ENCODE measurements at places on chromosomes 6 and 20.
A peak's percentile ranks its signal among the peaks of the same experiment; 100 is the strongest.

- DNase-seq: no peak
These were observed 64.9 kb upstream of the DDR1 start for GRCh38 chr6:30819297-30819917.

DNA sequence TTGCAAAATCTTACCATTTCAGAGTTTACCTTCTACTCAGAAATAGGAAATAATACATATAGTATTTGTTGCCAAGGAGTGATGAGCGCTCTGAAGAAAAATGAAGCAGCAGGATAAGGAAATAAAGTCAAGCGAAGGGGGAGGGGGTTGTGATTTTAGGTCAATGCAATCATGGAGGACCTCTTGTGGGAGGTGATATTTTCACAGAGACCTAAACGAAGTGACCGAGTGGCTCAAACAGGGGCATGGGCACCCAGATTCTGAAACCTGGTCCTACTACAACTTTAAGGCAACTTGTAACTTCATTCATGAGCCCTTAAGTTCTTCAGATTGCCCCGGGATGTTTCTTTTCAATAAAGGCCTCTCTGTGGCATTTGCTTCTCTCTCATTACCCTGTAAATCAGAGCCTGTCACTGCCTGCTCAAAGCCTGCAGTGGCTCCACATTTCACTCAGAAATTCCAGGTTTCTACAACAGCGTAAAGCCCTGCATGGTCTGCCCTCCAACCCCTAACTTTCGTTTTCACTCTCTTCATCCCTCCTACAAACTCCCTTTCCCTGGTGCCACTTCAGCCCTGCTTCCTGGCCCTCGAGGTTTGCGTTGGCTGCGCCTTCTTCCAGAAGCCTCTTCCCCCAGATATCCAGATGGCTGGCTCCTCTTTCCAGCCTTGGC, 162.7 kb downstream of the TBC1D7 start:
- DNase-seq: no peak

- DNase-seq: no peak
These were observed 35.3 kb downstream of the FOXQ1 start for GRCh38 chr6:1347161-1347560.

- DNase-seq: no peak
These were observed 4.7 kb upstream of the MAPK13 start for GRCh38 chr6:36125575-36125974.

DNA sequence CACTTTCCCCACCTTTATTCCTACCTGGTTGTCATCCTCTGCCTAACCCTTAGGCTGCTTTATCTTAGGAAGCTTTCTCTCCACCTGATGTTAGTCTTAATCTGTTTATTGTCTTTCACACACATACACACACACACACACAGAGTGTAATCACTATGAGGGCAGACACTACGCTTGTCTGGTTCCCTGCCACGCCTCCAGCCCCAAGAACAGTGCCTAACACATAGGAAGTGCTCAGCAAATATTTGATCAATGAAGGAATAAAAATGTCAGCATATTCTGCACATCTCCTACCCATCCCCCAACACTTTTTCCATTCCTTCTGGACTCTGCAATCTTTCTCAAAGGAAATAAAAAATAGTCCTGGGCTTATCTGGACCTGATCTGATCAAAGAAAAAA, 51.1 kb upstream of the NFATC2 start:
- no peak for DNase-seq

- peak; percentile 57 for DNase-seq
These were observed 7.1 kb upstream of the PSMG4 start for GRCh38 chr6:3251462-3252314.

DNA sequence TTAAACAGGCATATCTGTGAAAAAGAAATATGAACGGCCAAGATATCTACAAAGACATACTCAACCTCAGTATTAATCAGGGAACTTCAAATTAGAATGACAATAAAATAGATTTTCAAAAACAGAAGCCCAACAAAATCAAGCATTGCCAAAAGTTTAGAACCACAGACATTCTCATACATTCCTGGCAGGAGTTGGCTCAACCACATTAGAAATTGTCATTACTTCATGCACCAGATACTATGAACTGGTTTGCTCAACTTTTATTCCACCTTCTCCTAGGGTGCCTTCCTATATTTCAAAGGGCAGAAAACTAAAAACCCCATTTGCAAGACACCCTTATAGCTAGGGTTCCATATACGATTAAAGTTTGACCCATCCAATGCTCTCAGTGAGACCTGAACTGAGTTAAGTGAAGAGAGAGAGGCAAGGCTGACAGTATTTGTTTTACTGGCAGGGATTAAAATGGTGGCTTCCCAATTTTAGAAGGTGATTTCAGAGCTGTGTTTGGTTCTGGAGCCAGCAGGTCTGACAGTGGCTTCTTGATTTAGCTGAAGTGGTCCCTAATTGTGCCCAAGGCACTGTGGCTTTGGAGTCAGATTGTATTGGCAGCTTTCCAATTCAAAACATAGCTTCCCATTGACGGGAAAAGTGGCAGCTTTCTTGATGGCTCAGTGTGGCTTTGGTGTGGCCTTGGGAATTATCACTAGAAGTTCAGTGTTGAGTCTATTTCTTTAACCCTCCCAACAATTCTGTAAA, 77.1 kb upstream of the CDYL start:
- no peak for DNase-seq

- peak; percentile 58 for DNase-seq
These were observed 71.3 kb upstream of the SLC2A12 start for GRCh38 chr6:134123666-134124208.

DNA sequence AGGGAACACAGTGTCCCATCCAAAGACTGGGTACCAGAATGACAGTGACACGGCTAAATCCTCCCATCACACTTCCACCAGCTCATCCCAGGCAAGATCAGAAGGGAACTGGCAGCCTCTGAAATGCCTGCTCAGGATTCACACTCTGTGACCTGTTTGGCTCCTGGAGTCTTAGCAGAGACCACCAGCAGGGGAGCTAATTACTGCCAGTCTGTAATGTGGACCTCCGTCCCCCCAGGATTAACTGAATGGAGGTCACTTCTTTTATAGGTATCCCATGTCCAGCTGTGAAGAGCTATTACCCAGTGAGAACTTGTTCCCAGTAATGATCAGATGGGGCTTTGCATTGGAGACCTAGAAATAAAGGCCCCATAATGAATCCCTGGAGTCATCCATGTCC, 45.2 kb downstream of the DEFB114 start:
- no peak for DNase-seq

GRCh38 chr6:105855433-105855832, 230.7 kb upstream of the PRDM1 start:
- DNase-seq: no peak

GRCh38 chr20:40192529-40192928, 496.5 kb downstream of the MAFB start:
- DNase-seq: no peak

DNA sequence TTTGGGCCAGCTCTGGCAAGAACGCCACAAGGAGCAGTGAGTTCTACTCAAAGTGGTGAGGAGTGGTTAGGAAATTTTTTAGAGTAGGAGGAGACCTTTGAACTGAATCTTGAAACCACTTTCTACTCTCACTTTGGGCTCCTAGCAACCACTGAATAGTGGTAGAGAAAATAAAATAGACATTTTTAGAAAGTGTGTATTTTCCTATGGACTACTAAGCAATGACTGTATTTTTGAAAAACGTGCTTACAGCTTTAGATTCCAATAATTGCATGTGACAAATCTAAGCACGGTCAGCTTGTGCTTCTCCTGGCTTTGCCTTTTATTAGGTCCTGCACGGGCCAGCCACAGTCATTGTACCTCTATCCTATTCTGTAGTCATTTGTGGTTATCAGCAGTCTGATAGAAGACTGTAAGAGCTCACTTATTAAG, 8.7 kb upstream of the IFNGR1 start:
- no peak for DNase-seq

GRCh38 chr20:23626040-23626620, 11.6 kb downstream of the CST3 start:
- DNase-seq: no peak

DNA sequence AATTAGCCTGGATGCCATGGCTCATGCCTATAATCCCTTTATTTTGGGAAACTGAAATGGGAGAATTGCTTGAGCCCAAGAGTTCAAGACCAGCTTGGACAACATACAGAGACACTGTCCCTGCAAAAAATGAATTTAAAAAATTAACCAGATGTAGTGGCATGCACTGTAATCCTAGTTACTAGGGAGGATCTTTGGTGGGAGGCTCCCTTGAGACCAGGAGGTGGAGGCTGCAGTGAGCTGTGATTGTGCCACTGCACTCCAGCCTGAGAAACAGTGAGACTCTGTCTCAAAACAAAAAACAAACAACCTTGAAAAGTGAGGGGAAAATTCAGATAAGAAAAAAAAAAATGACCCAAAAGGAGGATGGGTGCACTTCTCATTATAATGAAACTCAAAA, 23.4 kb downstream of the CAP2 start:
- no peak for DNase-seq

DNA sequence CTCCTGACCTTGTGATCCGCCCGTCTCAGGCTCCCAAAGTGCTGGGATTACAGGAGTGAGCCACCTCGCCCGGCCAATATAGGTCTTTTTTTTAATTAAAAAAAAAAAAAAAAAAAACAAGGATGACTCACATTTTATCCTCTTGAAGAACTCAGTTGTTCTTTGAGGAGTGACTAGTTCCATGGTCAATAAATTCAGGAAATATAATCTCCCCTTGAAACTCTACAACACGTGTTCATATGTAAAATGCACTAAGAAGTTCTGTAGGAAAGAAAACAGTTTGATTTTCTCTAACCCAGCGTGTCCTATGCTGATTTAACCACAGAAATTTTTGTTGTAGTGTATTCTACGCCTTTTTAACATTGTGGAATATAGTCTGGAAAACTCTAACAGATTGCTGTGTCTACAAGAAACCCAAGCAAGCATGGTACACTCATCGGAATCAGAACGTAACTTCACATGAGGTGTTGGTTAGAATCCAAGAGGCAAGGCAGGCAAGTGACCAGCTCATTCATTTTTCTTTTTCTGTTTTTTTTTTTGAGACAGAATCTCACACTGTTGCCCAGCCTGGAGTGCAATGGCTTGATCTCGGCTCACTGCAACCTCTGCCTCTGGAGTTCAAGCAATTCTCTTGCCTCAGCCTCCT, 79.0 kb upstream of the ZNF217 start:
- DNase-seq: no peak

GRCh38 chr6:145809785-145810184, 4.8 kb downstream of the FBXO30 start:
- no peak for DNase-seq

GRCh38 chr6:10763006-10763405, 15.4 kb downstream of the TMEM14B start:
- no peak for DNase-seq

DNA sequence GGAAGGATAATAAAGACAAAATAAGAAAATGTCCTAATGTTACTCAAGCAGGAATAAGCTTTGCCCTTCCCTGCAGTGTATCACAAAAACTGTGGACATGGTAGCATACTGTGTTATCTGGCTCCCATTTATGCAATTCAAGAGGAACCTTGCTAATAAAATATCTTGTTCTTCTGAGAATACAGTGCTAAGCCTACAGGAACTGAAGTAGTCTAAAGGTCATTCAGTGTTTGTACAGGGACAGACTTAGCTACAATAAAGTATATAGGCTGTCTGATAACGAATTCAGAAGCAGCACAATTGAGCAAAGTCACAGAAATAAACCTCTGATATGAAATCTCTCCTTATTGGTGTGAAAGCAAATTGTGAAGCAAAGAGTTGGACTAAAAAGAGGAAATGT, 59.6 kb upstream of the SDHAF4 start:
- DNase-seq: no peak

GRCh38 chr20:33788351-33789049, 22.6 kb upstream of the CHMP4B start:
- no peak for DNase-seq

DNA sequence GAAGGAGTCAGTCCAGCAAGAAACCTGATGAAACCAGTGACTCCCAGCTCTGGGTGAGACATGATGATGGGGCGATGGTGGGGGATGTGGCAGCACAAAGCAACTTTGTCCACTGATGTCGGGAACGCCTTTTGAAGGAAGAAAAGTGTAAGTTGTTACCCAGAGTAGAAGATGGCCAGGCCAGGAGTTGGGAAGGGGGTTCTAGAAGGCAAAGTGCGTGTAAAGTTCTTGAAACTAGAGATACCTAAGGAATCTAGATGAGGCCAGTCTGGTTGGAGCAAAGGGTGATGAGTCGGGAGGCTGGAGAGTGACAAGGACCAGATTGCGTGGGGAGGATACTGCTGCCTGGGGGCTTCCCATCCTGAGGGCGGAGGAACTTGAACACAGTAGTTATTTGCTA, 117.0 kb downstream of the PHACTR3 start:
- no peak for DNase-seq

DNA sequence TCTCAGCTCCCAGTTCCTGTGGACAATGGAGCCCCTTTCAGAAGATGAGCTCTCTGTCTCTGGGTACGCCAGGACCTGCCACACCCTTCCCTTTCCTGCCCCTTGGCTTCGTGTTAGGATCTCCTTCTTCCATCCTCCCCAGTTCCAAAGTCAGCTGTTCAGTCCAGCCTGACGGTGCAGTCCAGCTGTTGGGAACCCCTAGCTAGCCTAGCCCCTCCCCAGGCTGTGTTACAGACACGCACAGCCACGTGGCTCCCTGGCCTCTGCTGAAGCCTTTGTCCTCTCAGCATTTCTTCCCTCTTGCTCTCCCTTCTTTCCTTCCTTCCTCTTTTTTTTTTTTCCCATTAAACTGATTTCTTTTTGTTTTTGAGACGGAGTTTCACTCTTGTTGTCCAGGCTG, 12.4 kb upstream of the TFAP2C start:
- DNase-seq: no peak

GRCh38 chr20:63843778-63844177, 12.7 kb upstream of the ZBTB46 start:
- no peak for DNase-seq

DNA sequence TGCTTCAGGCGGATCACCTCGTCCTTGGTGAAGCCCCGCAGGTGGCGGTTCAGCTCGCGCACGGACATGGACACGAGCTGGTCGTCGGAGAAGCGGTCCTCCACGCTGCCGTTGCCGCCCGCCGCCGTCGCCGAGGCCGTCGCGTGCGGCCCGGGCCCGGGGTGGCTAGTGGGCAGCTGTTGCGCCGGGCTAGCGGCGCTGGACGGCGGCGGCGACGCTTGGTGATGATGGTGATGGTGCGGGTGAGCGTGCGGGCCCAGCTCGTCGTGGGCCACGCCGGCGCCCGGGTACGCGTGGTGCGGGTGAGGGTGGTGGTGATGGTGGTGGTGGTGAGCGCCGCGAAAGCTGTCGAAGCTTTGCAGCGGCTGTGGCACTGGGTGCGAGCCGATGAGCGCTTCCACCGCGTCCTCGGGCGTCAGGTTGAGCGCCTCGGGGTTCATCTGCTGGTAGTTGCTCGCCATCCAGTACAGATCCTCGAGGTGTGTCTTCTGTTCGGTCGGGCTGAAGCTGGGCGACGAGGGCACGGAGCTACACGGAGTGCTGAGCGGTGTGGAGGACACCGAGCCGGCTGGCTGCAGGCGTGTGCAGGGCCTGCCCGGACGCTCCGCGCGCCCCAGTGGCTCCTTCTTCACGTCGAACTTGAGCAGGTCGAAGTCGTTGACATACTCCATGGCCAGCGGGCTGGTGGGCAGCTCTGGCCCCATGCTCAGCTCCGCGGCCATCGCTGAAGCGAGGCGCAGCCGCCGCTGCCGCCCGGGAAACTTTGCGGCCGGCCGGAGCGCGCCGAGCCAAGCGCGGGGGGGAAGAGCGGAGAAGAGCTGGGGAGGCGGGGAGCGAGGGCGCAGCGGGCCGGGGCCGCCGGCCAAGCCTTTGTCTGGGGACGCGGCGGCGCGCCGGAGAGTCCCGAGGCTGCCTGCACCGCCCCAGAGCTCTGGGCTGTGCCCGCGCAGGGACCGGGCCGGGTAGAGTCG, 622 bp downstream of the MAFB start:
- DNase-seq: no peak

All from fibroblast of skin of left quadriceps (primary cell).